ENCODE measurements at places on chromosomes 6 and 20. TPM values are rescaled to one million over a fixed set of nuclear protein-coding genes. Genes with fewer than 3 reads are reported as not detected.

Gene NKAIN2
- total RNA-seq: 2.6 TPM

Gene ZBTB2
- 16.2 TPM for total RNA-seq

Gene DDRGK1
- total RNA-seq: 65.5 TPM

Gene BMP7
- 11.5 TPM for total RNA-seq

Gene ADGRF1
- total RNA-seq: 0.95 TPM

Gene OR2H2
- not detected for total RNA-seq

Gene MLIP
- not detected for total RNA-seq

Gene SEL1L2
- total RNA-seq: not detected

Gene SRSF3
- total RNA-seq: 356 TPM

Gene MOG
- not detected for total RNA-seq

Gene NOTCH4
- 2.0 TPM for total RNA-seq

Gene GPLD1
- 0.98 TPM for total RNA-seq

Gene FAM83C
- not detected for total RNA-seq

Gene FOXC1
- total RNA-seq: 6.7 TPM

Gene SMLR1
- 0.08 TPM for total RNA-seq

Gene HCK
- 0.98 TPM for total RNA-seq

Gene MAPK14
- 42.3 TPM for total RNA-seq

Gene SAMD3
- total RNA-seq: not detected

Gene AKAP12
- total RNA-seq: 267 TPM

Gene ITPR3
- total RNA-seq: 65.8 TPM

Gene KCNG1
- total RNA-seq: 7.4 TPM

Gene ATP6V1G2
- total RNA-seq: 0.98 TPM

Gene PPIL1
- total RNA-seq: 44.1 TPM
